NCI-H510A treated with DMSO at 0.1 percent for 48 hours (cell line): ENCODE measurements at places on chromosomes 16 and 17.

DNA sequence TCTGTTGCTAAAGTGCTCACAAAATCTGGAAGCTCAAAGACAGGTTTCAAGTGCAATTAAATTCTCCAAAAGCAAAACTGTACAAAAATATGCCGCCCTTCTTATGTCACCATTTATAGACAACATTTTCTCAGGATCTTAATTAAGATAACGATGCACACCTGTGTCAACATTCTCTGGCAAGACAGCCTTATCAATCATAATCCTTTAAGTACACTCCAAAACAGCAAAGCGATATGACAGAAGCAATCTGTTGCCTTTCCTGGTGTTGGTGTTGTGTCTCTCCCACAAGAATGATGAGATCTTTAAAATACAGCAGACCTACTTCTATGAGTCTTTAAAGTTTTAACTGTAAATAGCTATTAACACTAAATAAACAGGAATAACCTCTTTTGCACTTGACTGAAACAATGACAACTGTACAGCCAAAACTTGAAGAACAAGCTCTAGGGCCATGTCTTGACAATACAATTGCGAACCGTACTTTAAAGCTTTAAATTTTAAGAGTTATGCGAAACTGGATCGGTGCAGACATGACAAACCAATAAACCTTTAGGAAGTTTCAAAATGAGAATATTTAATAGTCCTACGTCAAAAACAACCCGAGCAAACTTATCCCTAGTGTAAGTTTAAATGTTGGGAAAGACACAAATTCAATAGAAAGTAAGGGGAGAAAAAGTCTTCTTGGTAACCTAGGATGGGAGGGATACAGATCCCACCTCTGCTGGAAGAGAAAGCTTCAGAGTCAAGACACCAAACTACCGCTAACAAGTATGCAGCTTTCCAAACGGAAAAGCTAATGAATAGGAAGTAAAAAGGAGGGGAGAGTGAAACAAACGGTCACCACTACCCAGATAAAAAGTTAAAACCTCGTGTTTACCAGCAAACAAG lies 3.3 kb upstream of the IRX5 start:
- DNase-seq: peak; percentile 49

GRCh38 chr17:34067011-34067410 lies 188.1 kb upstream of the CCL2 start:
- DNase-seq: no peak

DNA sequence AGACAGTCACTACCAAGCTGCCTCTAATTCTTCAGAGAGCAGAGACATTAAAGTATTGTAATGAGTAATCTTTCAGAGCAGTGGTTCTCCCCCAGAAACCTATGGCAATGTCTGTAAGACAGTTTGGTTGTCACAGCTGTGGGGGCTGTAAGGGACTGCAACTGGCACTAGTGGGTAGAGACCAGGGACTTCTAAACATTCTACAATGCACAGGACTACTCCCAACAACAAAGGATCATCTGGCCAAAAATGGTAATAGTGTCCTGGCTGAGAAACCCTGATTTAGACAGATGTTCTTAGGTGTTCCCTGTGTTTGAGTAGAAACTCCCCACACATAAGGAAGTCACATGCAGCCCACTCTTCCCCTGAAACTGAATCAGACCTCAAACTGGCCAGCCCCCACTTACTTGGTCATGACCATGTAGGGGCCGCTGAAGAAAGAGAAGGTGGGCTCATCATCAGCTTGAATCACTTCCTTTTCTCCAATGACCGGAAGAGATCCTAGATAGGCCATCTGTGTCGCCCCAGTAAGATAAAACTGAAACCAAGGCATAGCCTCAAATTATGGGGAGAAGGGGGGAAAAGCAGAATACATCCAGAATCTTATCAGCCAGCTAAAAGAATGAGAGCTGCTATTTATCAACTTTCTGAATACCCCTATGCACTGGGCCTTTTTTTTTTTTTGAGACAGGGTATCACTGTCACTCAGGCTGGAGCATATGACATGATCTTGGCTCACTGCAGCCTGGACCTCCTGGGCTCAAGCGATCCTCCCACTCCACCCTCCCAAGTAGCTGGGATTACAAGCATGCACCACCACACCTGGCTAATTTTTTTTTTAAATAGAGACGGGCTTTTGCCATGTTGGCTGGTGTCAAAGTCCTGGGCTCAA lies 75.8 kb downstream of the TEX14 start:
- no peak for DNase-seq

- DNase-seq: no peak
These were observed 54.6 kb downstream of the MRTFB start for GRCh38 chr16:14125708-14126107.
